ENCODE measurements at places on chromosomes 2 and 18. TPM values are rescaled to one million over a fixed set of nuclear protein-coding genes. Genes with fewer than 3 reads are reported as not detected.

Gene MC5R
- total RNA-seq: 0.25 TPM

Gene DNAJC5G
- not detected for total RNA-seq

Gene NFE2L2
- total RNA-seq: 14.0 TPM

Gene NOSTRIN
- 7.1 TPM for total RNA-seq

Gene SLC35G4
- total RNA-seq: not detected

Gene TRIB2
- 67.9 TPM for total RNA-seq

Gene TSPYL6
- under 0.01 TPM for total RNA-seq

Gene PAX8
- not detected for total RNA-seq

Gene SLC14A1
- 1.7 TPM for total RNA-seq

Gene GDF7
- total RNA-seq: under 0.01 TPM

Gene PMAIP1
- 0.98 TPM for total RNA-seq

Gene ERMN
- under 0.01 TPM for total RNA-seq

Gene CFAP65
- total RNA-seq: 0.74 TPM

Gene FBLN7
- total RNA-seq: 2.5 TPM

Gene ANKRD30B
- not detected for total RNA-seq

Gene CPLX4
- total RNA-seq: under 0.01 TPM

Gene MOCOS
- 0.25 TPM for total RNA-seq

Gene ATP6V1B1
- not detected for total RNA-seq

Gene ATG9A
- 22.4 TPM for total RNA-seq

Gene LDLRAD4
- 63.4 TPM for total RNA-seq

Gene FAM237A
- not detected for total RNA-seq

Gene COPS8
- 125 TPM for total RNA-seq

Gene HOXD13
- total RNA-seq: not detected

Gene GULP1
- total RNA-seq: 64.2 TPM

Gene CCDC141
- 1.5 TPM for total RNA-seq

Gene RUFY4
- not detected for total RNA-seq

Gene MAP2
- total RNA-seq: 767 TPM

Gene CIB4
- total RNA-seq: not detected

Gene LTBP1
- 30.7 TPM for total RNA-seq
